ENCODE measurements at places on chromosomes 16 and 17. TPM values are rescaled to one million over a fixed set of nuclear protein-coding genes. Genes with fewer than 3 reads are reported as not detected.

GRCh38 chr16:87123356-87124001 lies 193.7 kb downstream of the C16orf95 start:
- H3K4me1 ChIP-seq: peaks cover 17% of the 10 kb centered on the region
- H3K36me3 ChIP-seq: no peaks in the 10 kb centered on the region
- no peak overlapping the region for H3K4me3 ChIP-seq
- H3K27me3 ChIP-seq: no peaks in the 10 kb centered on the region

DNA sequence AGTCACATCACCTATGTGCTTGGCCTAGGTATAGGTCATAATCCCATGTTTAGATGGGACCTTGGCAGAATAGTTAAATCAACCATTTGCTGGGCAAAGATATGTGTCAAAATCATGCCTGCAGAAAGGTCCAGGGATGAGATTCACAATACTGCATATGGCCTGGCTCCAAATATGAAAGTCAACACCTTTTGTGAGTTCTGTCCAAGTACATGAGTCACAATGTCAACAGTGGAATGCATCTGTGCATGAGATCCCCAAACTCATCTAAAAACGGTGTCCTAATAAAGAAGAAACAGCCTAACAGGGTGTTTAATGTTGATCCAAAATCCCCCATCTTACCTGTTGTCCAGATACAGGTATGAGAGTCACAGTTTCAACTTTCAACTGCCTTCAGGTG lies 1847.5 kb downstream of the TP53TG3F start:
- no peak overlapping the region for H3K27ac ChIP-seq
- H3K4me1 ChIP-seq: no peaks in the 10 kb centered on the region
- H3K27me3 ChIP-seq: no peaks in the 10 kb centered on the region
- DNase-seq: no peak
- H3K4me3 ChIP-seq: no peak overlapping the region
- no peaks in the 10 kb centered on the region for H3K36me3 ChIP-seq

GRCh38 chr17:50527155-50527762 lies 5.3 kb upstream of the EPN3 start:
- H3K27me3 ChIP-seq: no peaks in the 10 kb centered on the region
- no peaks in the 10 kb centered on the region for H3K4me1 ChIP-seq
- H3K4me3 ChIP-seq: no peak overlapping the region

DNA sequence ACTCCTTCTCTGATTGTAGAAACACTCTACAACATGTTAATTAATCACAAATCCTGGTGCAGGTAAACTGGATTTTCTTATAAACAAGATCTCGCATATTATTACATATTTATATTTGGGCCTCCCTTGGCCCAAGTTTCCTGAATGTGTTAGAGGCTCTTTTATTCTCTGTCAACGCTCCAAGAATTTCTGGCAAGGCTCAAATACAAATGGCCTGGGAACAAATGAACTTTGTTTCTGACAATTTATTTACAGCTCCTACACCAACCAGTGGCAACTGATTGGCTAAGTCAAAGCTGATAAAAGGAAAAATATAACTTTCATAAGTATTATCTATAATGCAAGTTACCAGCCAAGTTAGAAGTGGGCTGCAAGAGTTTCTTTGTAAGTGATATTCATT lies 64.9 kb upstream of the CORO6 start:
- no peak overlapping the region for H3K27ac ChIP-seq
- H3K27me3 ChIP-seq: no peaks in the 10 kb centered on the region
- DNase-seq: no peak
- H3K4me3 ChIP-seq: no peak overlapping the region
- no peaks in the 10 kb centered on the region for H3K36me3 ChIP-seq
- H3K4me1 ChIP-seq: no peaks in the 10 kb centered on the region

GRCh38 chr16:24689128-24689527 lies 40.3 kb upstream of the TNRC6A start:
- DNase-seq: no peak
- peaks cover 4% of the 10 kb centered on the region for H3K4me1 ChIP-seq
- H3K27ac ChIP-seq: no peak overlapping the region

Gene KRTAP1-4
- total RNA-seq: not detected
